ENCODE measurements at places on chromosomes 2 and 18.

DNA sequence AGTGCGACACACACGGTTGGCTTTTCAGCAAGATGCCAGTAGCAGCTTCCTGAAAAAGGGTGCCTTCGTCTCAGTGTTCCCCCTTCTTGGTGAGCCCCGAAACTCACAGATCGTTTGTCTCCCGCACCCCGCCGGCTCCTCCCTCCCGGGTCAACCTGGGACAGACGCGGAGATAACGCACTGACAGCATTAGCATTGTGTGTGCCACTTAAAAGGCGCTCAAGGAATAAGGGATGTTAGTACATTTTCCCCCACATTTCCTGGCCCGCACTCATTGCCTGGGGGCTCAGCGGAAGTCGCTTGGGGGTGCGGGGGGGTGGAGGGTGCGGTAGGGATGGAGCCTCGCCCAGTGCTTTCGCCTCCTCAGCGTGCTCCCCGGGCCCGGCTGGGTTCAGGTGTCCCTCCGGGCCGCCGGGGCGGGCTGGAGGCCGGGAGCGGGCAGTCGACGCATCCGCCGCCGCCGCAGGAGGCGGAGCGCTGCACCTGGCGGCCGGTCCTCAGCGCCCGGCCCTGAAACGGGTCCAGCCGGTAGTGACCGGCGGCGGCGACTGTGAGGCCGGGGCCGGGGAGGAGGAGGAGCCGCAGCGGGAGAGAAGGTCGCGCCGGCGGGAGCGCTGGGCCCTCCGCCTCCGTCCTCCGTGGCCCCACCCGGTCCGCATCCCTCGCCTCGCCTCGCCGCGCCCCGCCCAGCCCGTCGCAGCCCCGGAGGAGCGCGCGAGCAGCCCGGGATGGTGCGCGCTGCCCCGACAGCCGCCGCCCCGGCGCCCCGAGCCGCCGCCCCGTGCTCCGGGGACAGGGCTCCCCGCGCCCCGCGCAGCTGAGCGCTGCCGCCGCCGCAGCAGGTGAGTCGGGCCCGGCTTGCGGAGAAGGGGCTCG lies at the start of gene MFSD6:
Gene MFSD6, plus strand, starts transcription at position 694 of the 876 bp plus-strand sequence. CDS start 27,675 bp downstream, outside the sequence.
- no peak for DNase-seq

GRCh38 chr2:54012538-54013141 lies 41.8 kb upstream of the PSME4 start:
- DNase-seq, result no peak

DNA sequence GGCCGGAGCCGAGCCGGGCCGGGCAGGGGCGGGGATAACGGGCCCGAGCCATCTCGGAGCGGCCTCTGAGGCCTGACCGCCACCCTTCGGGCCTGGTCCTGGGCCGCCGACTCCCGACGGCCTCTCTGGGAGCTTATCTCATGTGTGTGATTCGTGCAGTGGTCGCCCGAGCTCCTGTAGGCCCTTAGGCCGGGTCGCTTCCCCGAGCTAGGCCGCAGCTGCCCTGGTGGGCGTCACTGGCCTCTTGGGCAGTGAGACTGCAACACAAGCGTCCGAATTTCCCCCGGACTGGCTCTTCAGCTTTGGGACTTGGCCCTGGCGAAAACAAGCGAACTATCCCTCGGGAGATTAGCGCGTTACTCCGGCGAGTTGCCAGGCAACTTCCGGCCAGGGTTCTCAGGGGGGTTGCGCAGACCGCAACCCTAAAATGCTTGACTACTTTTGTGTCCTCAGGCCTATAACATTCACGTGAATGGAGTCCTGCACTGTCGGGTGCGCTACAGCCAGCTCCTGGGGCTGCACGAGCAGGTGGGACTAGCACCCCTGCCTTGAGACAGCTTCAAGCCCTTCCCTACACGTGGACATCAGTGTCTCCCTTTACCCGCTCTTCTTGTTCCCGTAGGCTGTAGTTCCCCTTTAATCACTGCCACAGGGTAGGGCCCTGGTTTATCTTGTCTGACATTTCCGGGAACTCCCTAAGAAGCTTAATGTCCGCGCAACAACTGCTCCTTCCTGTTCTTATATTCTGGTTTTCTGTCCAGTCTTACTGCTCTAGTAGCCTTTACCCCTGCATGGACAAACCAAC lies 602 bp downstream of the SNX17 start:
- DNase-seq, result peak; percentile 93

- peak; percentile 42 for DNase-seq
Observed at GRCh38 chr2:192243488-192243887, 48.8 kb upstream of the TMEFF2 start.

DNA sequence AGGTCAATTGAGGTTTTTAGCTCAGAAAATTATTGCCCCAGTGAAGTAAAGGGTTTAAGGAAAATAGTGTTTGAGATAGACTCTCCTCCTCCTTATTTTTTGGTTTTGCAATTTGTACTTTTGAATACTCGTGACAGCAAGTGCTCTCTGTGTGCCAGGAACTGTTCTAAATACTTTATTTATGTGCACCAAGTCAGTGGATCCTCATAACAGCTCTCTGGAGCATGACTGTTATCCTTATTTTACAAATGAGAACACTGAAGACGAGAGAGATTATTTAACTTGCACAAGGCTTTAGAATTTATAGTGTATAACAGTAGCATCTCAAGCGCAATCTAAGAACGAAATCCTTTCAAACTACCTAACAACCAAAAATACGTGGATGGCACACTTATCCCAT lies 24.7 kb downstream of the BABAM2 start:
- DNase-seq, result no peak

GRCh38 chr18:80178935-80179818 lies 68.1 kb downstream of the PARD6G start:
- DNase-seq, result no peak

GRCh38 chr2:64874593-64874992 lies 114.6 kb upstream of the SLC1A4 start:
- DNase-seq, result no peak

DNA sequence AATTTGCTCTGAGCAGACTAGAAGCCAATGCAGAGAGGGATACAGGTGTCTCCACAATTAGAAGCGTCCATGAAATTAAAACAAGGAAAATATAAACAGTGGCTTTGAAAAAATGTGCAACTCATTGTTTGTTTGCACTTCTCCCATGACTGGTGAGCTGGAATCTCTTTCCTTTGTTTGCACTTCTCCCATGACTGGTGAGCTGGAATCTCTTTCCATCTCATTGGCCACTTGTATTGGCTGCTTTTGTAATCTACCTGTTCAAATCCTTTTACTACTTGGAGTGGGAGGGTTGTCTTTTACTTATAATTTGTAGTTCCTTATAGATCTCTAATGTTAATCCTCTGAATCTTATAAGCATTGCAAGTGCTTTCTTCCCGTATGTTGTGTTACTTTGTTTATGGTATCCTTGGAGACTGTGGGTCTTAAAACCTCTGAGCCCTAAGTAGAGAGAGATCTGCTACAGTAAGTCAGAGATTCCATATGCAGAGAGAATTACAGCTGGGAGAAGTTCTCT lies 94.1 kb downstream of the RTN4 start:
- DNase-seq, result peak; percentile 13

GRCh38 chr2:197207598-197207997 lies 103.0 kb downstream of the ANKRD44 start:
- DNase-seq, result peak; percentile 23

DNA sequence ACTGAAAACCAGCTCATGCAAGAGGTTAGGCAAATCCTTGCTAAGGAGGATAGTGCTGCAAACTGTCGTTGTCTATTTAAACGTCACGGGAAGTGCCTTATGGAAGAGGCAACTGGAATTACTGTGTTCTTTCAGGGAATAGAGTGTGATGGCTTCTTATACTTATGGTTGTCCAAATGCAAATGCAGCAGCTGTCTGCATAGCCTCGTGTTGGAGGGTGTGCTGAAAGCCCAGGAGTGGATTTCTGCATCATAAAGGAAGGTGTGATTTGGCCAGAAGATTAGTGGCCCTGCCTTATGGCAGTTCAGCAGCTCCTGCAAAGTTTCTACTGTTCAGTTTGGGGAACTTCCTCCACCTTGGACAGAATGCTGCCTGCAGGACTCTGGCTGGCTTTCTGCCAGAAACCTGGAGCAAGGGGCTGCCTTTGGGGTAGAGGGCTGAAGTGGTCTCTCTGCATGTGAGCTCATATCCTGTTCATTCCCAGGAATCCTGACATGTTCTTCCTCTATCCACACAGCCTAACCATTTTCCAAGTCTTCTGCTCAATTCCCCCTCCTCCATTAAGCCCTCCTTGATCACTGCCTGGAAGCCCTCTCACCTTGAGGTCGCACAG lies 321.2 kb upstream of the CXCR4 start:
- DNase-seq, result peak; percentile 26

DNA sequence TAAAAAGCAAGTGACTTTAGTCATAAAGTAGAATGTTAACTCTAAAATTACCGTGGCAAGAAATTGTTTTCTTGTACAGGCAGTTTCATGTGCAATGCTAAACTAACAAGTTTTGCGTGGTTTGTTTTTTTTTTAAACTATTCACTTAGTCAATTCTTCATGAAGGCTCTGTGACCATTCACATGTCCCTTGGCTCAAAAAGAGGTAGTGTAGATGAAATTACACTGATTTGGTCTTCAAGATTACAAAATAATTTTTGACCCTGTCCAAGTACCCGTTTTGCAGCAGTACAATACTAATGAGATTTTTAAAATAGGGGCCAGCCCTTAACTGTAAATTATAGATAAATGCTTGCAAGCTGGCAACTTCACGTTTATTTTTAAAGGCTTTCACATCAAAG lies 1.3 kb downstream of the TMEM131 start:
- no peak for DNase-seq

GRCh38 chr2:224222291-224222690 lies 179.6 kb downstream of the FAM124B start:
- DNase-seq, result no peak

DNA sequence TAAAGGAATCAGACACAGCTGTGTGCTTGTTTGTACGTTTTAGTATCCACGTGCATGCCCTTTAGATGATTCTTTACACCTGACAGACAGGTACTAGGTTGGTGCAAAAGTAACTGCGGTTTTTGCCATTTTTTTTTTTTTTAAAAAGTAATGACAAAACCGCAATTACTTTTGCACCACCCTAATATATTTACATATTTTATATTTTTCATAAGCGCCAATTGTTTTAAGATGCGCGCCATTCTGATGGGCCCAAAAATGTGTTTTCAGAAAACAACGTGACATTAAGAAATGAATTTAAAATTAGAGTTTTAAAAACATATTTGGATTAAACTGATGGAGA lies 972 bp upstream of the COBLL1 start:
- DNase-seq, result no peak

DNA sequence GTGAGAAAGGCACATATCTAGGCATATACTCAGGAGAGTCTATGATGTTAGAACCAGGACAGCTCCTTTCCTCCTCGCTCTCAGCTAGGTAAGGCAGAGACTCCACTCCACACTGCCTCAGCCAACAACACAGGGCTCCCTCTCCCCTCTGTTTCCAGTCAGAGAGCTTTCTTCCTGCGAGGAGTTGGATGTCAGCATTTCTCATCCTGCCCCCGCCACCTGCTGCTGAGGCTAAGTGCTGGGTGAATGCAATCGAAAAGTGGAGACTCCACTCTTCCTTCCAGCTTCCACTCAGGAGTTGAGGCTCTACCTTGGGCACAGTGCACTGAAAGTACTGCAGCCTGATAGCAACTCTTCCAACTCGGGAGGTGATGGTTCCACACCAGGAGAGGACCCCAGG lies 177.2 kb upstream of the RAB6C start:
- no peak for DNase-seq

DNA sequence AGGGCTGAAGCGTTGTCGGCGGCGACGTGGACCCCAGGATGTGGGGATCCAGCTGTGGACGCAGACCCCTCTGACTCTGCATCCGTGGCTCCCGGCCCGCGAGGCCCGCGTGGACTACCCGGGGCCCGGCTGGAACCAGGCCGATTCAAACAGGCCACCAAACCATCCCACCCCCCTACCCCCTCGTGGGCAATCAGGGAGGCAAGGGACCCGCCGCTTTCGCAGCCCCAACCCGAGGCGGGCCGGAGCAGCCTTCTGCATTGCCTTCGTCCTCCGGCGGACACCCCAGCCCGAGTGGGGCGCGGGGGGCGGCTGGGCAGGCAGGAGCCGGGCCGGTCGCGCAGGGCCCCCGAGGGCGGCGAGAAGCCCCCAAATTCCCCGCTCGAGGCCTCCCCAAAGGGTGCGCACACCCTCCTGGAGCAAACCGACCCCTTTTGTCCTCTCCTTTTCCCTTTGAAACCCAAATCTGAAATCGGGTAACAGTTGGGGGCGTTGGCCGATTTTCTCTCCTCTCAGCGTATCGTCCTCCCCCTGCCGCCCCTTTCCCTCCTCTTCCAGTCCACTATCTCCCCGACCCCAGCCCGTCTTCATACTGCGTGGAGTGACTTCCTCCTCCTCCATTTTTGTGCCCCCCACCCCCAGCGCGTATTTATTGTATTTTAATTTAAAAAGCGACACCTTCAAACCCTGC lies 7.4 kb downstream of the SP9 start:
- DNase-seq, result no peak

GRCh38 chr2:196262606-196263005 lies 91.2 kb upstream of the STK17B start:
- DNase-seq, result no peak

GRCh38 chr18:13641551-13642439 lies 84.6 kb downstream of the FAM210A start:
- no peak for DNase-seq

- no peak for DNase-seq
Observed at GRCh38 chr2:72933646-72934151, 16.4 kb downstream of the EMX1 start.

- DNase-seq, result no peak
Observed at GRCh38 chr2:79723830-79724229, 211.0 kb downstream of the CTNNA2 start.

DNA sequence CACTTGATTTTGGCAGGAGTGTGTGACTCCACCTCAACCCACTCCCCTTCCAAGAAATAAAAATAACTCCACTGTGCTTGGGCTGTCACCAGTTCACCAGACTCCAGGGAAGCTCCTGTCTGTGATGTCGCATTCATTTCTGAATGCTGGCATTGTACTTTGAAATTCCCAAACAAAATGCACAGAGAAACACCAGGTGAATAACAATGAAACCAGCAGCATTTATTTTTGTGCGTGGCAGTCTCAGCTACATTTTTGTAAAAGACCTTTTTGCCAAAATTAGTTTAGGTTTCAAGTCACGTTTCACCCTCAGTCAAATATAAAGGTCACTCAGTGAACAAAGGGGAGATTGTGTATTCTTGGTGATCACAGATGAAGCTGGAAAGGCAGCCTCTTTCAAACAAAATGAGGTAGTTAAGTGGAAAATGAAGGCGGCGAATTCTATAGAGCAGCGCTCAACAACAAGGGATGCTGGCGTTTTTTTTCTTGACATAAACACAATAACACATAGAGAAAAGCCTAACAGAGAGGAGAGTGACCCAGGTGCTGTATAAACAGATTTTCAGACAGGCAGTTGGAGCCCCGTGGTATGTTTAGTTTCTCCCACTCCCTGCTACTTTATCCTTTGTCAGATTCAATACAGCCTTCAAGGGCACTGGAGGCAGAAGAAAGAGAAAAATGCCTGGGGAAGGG lies 210.3 kb upstream of the GCFC2 start:
- DNase-seq, result no peak

- DNase-seq, result no peak
Observed at GRCh38 chr2:123434546-123435395, 590.3 kb upstream of the CNTNAP5 start.

DNA sequence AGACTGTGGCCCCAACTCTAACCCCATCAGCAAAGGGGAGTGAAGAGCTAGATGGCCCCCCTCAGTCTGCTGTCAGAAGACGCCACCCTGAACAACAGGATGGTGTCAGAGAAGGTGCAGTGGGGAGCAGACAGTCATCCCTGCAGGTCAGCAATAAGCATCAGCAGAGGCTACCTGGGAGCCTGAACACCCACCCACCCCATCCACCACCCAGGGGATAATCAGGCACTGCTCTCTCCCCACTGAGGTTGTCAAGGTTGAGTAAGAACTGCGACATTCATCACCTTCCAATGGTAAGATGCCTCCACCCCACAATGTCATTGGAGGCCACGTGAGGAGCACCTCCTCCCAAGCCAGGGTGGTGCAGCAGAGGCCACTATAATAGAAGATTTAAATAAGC lies 8.5 kb upstream of the ID2 start:
- DNase-seq, result no peak
